ENCODE measurements at places on chromosomes 5 and 9.

- DNase-seq = no peak
Measured at GRCh38 chr5:117431091-117431490, 856.5 kb upstream of the SEMA6A start.

DNA sequence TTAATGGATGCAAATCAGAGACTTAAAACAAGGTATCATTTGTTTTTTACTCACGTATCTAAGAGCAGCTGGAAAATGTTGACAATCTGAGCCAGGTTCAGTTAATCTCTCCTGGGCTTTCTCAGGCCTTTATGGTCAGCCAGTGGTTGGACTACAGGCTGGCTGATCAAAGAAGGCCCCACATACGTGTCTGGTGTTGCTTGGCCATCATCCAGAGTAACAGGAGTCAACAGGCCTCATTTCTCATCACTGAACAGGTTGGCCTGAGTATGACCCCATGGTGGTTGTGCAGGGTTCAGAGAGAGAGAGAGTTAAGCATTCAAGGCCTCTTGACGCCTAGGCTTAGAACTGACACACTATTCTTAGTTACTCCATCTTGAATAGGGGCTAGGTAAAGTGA lies 97.0 kb upstream of the VLDLR start:
- no peak for DNase-seq

- no peak for DNase-seq
Measured at GRCh38 chr5:32506201-32506661, 61.7 kb upstream of the ZFR start.

DNA sequence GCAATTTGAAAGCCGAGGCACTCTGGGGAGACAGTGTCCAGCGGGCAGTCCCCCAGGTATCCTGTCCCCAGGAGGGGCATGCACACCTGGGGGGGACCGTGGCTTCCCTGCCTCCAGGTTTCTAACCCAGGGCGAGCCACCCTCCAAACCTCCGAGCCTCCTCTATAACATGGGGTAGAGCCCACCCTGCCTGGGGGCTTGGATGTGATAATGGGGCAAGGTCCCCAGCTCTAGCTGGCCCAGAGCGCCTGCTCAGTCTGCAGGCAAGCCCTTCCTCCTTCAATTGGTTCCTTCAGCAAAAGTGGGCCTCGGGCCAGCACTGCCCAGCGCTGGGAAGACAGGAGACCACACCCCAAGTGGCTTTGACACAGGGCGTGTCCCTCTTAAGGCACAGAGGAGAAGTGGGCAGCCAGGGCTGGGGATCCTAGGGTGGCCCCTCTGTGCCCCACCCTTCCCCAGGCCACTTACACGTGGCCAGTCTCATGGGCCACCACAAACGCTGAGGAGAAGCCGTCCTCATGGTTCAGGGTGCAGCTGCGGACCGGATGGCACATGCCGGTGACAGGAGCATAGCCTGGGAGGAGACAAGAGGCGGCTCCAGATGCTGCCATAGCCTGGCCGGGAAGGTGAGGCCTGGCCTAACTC lies 94.3 kb downstream of the ZNF354C start:
- no peak for DNase-seq

GRCh38 chr9:138075961-138076649 lies 198.5 kb downstream of the CACNA1B start:
- peak; percentile 6 for DNase-seq

DNA sequence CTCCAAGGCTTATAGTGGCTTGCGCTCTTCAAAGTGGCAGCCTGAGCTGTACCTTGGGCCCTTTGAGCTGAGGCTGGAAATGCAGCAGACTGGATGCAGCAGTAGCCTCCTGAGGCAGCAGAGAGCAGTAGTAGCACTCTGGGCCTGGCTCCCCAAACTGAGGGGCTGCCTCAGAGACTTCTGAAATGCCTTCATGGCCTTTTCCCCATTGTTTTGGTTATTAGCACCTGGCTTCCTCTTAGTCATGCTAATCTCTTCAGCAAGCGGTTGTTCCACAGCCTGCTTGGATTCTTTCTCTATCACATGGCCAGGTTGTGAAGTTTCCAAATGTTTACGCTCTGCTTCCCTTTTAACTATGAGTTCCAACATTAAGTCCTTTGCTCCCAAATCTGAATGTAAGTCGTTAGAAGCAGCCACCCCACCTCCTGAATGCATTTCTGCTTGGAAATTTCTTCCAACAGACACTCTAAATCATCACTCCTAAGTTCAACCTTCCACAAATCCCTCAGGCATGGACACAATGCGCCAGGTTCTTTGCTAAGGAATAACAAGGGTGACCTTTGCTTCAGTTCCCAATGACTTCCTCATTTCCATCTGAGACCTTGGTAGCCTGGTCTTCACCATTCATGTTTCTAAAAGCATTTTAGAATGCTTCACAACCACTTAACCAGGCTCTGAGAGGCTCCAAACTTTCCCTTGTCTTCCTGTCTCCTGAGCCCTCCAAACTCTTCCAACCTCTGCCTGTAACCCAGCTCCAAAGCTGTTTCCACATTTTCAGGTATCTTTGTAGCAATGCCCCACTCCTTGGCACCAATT lies 145.8 kb downstream of the ZDHHC21 start:
- no peak for DNase-seq

- no peak for DNase-seq
Measured at GRCh38 chr5:75046366-75047142, 5.8 kb downstream of the GCNT4 start.

DNA sequence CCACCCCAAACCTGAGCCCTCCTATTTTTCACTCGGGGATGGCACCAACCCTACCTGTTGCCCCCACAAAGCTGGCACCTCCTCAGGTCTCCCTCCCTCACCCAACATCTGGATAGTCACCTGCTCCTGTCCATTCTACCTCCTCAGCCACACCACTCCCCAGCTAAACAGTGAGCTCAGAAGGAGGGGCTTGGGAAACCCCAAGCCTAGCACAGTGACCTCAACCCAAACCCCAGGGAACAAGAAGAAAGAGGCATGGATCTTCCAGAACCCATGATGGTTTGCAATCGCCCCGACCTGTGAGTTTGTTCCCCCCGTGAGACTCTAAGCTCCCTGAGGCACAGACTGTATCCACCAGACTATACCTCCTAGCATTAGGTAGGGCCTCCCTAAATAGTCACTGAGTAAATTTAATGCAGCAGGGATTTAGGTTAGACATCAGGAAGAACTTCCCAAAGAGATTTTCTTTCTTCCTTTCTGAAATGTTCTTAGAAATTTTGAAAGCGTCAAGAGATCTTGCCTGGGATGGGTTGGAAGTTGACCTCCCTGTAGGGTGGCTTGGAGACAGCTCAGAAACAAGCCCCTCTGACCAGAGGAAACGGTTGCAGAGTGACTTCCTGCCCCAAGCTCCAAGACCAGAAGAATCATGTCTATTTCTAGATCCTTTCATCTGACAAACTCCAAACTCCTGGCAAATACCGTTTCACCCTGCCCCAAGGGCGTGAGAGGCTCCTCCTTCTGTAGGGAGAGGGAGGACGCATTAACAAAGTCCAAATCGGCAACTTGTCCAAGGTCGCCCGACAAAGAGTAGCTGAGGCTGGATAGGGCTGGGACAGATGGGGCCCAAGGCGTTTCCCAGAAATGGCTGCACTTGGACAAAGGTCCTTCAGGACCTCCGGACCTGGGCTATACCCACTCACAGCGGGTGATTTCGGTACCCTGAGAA lies 4.1 kb downstream of the FIBCD1 start:
- no peak for DNase-seq

DNA sequence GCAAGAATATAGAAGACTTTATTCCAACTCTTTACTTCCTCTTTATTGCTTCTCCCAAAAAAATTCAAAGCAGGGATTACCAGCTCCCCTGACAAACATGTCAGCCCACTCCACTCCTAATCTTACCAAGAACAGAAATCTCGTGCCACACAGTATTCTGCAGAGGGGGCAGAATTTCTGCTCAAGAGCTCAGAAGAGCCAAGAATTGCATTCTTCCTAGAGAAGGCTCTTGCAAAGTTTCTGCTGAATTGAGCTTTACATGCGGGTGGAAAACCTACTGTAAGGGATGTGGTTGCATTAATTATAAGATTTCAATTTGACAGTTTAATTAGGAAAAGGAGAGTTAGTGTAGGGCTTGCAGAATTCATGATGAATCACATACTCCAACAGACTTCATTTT lies 428.5 kb downstream of the CETN3 start:
- DNase-seq = no peak

DNA sequence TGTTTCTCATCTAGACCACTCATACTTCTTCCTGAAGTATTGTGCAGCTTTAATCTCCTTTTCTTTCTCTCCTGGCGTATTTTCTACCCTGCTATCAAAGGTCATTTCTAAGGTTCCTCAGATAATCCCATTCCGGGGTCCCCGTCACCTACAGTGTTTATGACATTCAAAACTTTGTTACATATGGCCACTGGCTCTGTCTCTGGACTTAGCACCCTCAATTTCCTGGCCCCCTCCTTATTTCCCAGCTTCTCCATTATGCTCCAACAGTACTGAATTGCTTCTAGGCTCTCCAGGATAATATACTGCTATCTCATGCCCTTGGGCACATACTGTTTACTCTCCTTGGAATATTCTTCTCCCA lies 31.2 kb downstream of the RFK start:
- no peak for DNase-seq

- DNase-seq = no peak
Measured at GRCh38 chr5:1726469-1726865, 73.2 kb downstream of the MRPL36 start.

DNA sequence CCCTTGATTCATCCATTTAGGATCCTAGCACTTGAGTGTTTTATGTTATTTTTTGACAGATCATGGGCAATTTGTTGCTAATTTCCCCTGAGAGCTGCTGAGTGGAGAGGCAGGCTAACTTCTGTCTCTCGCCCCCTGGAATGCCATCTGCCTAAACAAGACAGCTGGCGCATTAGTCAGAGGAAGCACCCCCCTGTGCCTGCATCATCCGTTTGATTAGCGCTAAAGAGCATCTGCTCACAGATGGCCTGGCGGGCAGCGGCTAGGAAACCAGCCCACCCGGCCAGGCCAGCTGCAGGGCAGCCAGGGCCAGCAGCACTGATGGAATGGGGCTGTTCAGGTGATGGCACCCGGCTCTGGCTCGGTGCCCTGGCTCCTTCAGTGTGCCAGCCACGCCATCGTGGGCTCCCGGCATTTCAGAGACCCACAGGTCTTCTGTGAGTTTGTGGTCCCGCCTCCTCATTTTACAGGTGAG lies 22.9 kb upstream of the ASS1 start:
- peak; percentile 95 for DNase-seq

- DNase-seq = no peak
Measured at GRCh38 chr9:113219969-113220368, 1.1 kb downstream of the FKBP15 start.

DNA sequence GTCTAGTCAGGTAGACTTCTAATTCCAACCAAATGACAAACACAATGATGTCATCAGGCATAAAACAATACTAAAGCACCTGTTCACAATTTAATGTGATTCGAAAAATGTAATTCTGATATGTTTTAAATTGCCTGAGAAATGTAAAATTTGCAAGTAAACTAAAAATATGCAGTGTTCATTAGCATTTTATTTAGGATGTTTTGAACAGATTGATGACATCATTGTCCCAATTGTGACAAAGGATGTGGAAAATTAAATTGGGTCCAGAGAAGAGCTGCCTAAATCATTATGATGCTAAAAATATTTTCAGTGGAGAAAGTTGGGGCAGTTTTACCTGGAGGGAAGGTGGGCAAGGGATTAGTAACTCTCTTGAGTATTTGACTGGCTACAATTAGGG lies 86.5 kb downstream of the CFAP90 start:
- DNase-seq = no peak

GRCh38 chr5:98913911-98914310 lies 14.9 kb downstream of the CHD1 start:
- no peak for DNase-seq

GRCh38 chr9:130026583-130027340 lies 16.2 kb downstream of the FNBP1 start:
- DNase-seq = no peak

DNA sequence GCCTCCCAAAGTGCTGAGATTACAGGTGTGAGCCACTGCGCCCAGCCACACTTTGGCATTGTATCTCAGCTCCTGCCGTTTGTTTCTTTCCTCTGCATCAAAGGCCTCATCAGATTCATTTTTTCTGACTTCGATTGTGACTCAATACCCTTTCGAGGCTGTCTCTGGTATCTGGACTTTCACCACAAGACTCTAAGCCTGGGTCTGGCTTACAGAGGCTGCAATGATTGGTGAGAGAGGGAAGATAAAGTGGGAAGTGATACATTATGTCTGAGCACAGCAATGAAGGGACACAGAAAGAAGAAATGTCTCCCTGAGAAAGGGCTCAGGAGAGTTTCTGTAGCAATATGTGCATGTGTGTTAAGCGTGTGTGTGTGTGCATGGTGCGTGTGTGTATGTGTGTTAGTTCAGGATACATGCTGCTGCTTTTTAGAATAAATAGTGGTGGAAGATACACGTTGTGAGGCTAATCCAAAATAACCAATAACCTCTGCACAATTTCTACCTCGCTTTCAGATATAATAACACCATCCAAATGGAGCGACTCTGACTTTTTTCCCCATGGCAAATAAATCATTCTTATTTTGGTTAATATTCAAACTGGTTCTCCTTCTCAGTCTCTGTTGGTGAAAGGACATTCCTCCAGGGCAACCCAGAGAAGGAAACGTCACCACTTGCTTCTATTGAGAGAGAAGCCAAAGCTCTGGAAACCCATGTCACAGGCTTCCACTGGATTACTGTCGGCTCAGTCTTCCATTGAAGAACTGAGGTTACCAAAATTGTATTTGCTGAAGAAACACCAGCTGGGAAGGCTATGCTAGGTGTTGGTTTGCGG lies 8.1 kb upstream of the DAB2 start:
- DNase-seq = no peak

DNA sequence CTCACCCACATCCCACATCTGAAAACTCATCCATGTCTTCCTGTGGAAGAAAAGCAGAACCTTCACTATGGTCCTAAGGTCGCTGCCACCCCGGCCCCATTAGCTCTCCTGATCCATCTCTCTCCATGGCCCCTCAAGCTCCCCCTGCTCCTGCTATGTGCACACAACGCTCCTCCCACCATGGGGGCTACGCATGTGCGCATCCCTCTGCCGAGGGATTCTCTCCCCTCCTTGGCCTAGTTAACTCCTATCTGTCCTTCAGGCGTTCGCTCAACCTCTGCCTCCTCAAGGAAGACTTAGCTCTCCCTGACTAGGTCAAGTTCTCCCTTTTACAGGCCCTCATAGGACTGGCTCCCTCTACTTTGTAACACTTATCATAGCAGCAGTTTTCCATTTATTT lies 9.8 kb downstream of the AKNA start:
- DNase-seq = no peak

DNA sequence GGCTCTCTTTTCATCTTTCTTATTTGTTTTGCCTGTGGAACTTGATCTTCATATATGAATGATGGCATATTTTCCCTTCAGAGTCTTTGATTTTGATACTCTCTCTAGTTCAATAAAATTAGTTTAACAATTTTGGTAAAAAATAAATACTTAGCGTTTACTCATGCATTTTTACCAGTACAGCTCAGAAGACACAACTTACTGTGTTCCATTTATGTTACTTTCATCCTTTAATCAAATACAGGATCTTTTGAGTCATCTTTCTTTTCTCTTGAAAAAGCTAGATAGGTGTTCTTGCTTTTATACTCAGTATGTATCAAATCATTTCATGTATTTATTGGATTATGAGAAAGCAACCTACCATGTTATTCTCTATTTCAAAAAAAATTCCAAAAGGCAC lies 47.1 kb upstream of the RICTOR start:
- DNase-seq = no peak

Measured in SK-N-SH (cell line).